ENCODE measurements at places on chromosomes 7 and 10.

DNA sequence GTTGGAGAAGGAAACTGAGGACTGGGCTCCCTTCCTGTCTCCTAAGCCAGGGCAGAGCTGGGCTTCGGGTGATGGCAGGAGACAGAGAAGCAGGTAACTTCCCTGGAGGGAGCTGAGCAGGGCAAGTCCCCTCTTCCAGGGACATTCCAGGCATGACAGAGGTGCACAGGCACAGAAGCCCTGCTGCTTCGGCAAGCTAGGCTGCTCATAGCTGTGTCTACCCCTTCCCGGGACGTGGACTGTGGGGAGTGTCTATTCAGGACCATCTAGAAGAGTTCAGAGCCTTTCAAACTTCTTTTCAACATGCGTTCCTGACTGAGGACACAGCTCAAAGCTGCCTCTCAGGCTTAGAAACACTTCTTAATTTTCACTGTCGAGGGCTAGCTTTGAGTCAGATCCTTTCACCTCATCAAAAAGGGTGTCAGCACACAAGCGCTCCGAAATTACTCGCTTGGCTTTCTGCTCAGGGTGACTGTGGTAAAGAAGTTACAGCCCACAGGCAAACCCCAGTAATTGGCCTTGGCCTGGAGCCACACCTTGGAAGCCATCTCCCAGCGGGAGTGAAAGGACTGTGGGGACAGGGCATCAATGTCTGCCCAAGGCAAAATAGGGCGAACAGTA is 63.7 kb upstream of the STEAP1B start:
- DNase-seq = no peak

DNA sequence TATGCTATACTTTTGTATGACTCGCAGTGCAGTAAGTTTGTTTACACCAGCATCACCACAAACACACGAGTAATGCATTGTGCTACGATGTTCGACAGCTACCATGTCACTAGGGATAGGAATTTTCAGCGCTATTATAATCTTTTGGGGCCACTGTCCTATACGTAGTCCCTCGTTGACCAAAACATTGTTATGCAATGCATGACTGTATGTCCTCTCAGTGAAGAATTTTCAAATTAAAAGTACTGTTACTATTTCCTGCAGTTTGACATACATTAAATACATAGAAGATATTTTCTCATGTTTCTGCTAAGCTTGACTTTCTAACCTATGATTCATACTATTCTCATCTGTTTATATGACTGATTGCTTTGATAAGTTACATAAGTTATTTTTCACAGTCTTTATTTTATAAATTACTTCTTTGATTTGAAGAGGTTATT is 203.6 kb downstream of the VTI1A start:
- no peak for DNase-seq

- no peak for DNase-seq
These were observed 794.7 kb downstream of the IPMK start for GRCh38 chr10:57472823-57473619.

GRCh38 chr7:2008936-2009540 is 223.7 kb downstream of the MAD1L1 start:
- DNase-seq = no peak

GRCh38 chr7:149126662-149127266 is 640 bp upstream of the ZNF425 start:
- peak; percentile 32 for DNase-seq

GRCh38 chr10:119525116-119525515 is 17.4 kb downstream of the RGS10 start:
- no peak for DNase-seq

DNA sequence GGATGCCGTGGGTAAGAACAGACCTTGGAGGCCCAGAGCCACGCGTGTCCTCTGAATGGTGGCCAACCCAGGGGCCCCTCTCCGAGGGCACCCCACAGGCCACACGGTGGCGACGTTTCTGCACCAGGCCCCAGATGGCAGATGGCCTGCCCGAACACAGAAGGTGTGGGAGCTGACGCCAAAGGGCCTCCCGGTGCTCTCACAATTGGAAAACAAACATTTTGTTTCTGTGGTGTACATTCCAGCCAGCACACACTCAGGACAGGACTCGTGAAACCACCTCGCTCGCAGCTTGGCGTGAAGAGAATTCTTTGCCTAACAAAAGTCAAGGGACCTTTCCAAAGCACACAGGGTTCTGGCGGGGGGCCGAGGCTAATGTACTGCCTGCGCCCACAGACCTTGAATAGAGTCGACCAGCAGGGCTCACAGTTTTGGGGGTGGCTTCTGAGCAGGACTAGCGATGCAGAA is 112.1 kb downstream of the FAM53B start:
- DNase-seq = no peak

- no peak for DNase-seq
These were observed 22.5 kb downstream of the DRGX start for GRCh38 chr10:49373361-49373760.

DNA sequence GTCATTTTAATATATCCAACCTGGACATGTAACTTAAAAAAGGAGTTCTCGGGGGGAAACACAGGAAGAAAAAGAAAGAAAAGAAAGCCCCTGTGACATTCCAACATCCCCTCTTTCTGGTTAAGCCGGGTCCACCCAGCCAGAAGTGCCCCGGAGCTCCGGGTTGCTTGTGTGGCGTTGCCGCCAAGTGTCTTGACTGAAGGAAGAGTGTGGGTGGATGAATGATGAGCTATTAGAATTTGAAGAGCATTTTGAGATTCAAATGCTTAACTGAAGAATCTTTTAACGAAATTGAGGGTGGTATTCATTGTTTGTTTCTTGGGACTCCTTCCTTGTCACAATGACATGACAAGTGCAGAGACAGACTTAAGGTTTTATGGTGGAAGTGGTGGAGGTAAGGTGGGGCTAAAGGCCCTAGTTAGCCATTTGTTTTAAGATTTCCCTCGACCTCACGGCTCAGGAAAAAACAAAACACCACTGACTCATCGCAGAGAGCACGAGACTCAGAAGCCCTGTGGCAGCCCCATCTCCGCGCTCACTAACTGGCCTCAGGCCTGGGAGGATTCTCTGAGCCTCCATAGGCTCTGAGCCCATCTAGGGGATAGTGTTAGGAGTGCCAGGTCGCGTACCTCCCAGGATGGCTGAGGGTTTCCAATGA is 1.8 kb upstream of the GLI3 start:
- DNase-seq = peak; percentile 65

GRCh38 chr10:56991591-56992069 is 630.6 kb upstream of the ZWINT start:
- no peak for DNase-seq

DNA sequence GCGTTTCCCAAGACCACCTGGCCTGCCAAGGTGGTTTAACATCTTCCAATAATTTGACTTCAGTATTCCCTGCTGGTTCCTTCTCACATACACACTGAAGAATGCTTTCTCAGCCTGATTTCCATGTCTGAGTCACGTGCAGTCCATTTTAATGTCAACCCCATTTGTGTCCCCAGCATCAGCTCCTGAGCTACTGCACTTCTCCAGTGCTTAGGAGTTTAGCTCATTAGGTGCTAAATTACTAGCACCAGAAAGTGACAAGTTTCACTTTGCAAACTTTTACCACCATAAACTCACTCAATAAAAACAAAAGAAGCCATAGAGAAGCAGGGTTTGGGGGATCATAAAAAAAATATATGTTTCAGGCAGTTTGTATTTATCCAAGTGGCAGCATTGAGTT is 279.3 kb upstream of the SORCS1 start:
- DNase-seq = no peak
